ENCODE measurements at places on chromosomes 1 and 21.

DNA sequence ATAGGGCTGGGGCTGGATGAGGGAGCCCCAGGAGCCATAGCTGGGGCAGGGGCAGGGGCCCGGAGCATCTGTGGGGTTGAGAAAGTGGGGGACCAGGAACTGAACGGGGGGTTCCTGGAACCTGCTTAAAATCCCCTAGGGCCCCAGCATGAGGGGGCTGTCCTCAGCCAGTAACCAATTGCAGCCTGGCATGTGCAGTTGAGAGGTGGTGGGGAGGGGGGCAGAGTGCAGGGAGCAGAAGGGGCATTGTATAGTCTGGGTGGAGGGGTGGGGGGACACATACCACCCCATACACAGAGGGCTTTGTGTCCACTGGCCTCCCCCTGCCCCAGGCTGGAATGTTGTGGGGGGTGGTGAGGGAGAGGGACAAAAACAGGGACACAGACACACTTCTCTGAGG lies at the start of gene MPZ:
TSS of gene MPZ (minus strand) at position 101 of the 400 bp plus-strand sequence. CDS start at position 38, 63 bp downstream.
- no peak for DNase-seq

DNA sequence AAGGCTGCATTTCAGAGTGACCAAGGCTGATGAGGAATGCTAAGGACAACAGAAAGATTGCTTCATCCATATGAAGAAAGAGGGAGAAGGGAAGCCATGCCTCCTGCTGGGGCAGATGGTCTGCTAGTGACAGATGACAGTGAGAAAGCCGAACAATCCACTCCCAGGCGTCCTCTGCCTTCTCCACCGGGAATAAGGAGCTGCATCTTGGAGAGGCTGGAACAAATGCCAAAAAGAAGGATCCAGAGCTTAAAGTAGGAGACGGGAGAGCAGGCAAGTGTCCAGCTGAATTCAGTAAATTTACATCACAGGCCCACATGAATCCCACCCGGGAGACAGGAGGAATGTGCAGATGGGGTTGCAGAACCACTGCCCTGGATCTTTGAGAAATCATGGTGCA lies 33.4 kb downstream of the DDX20 start:
- peak; percentile 84 for DNase-seq

DNA sequence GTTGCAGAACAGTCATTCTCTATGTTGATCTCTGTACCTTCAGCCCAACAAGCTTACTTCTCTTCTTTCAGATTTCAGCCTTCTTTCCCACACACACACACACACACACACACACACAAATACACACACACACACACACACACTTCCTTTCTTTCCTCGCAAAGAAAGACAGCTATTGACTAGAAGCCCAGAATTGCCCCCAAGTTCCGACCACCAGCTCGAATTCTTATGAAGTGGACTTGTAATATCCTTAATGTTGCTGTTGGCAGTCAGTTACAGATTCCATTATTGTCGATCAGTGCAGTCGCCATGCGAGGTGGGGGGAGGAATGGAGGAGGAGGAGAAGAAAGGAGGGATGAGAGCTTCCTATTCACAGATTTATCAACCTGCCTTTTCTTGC lies 125.5 kb downstream of the CLEC20A start:
- DNase-seq = peak; percentile 22

DNA sequence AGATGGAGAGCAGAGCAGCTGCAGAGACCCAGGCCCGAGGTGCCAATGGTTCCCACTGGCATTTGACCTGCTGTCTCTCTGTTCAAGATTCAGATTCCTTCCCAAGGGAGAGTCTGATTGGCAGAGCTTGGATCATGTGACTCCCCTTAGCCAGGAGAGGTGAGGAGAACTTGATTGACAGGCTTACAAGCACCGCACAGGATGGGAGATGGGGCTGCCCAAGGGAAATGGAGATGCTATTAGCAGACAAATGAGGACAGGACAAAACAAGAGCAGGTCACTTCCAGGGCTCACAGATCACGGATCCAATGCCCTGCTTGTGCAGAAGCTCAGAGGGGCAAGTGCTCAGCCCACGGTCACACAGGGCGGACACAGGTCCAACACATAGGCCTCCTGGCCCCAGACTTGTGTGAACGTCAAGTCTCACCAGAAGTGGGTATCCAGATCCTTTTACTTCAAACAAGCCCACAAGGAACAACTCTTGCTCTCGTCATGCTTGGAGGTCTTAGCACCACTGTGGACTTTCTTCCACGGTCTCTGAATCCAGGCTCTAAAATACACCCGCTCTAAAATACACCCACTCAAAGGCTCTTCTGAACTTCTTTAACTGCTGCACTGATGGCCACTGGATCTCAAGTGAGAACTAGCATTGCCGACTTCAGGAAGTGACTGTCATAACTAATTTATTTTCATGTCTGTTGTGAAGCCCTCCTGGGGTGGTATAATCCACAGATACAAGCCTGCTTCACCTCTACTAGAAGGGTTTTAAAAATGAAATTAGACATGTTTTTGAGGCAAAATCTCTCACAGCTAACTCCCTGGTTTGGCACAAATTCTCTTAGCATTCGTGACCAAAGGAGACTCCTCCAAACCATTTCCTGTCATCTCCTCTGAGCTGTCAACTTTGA lies 274.9 kb downstream of the RRAGC start:
- no peak for DNase-seq

- no peak for DNase-seq
Observed at GRCh38 chr1:177130451-177130945, 34.0 kb downstream of the ASTN1 start.

GRCh38 chr1:246678816-246679793 lies 45.1 kb upstream of the SCCPDH start:
- DNase-seq = peak; percentile 49

DNA sequence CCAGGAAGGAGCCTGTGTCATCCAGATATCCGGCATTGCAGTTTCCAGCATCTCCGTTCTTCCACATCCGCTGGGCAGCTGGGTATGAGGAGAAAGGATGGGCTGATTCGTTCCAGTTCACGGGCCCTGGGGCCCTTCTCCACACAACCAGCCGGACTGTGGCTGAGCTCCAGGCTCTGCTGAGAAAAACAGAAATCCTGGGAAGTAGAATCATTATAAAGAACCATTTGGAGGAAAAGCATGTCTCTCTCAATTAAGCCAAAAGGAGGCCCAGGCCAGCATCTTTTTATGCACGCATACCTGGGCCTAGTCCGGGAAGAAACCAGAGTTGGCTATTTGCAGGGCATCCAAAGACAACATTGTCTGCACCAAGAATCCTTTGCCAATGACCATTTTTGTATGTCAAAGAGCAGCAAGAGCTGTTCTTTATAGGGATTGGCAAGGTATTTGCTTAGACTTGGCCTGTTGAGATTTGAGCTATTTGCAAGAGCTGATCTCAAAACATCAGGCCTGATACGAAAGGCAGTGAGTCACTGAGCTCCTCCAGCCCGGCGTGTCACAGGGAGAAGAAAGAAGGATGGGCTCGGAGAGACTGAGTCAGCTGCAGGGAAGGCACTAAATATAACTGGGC lies 84.9 kb upstream of the ARHGEF16 start:
- DNase-seq = peak; percentile 85

- DNase-seq = no peak
Observed at GRCh38 chr21:25967901-25968438, 202.6 kb downstream of the APP start.

DNA sequence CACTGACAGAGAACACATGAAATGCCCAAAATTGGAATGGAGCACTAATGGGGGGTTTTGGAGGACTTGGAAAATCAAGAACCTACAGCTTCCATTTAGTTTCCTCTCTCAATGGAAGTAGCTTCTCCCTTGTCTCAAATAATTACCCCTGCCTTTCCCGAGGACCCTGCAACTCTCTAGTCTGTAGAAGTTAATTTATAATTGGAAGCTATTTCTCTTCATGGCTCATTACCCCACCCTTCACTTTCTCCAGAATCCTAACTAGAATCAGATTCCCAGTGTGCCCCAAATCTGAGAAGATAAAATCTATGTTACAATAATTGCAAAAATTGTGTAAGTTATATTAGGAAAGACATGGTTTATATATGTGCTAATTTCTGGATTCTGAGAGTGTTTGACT lies 181.5 kb upstream of the ATP1B1 start:
- DNase-seq = no peak

DNA sequence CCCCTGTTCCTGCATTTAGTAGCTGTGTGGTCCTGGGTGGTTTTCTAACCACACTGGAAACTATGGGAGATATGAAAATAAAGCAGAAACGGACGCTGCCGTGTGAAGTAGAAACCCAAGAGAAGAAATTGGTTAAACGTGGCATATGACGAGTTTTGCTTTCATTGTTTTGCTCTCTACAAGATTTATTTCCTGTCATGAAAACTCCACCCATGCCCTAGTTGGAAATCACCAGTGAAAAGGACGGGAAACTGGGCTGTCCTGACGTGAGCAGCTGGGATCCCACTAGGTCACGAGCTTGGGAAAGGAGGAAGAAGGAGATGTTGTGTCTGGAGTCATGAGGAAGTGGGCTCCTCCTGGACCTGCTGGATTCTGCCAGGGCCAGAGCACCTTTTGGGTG lies 120.8 kb upstream of the GADD45A start:
- peak; percentile 84 for DNase-seq

DNA sequence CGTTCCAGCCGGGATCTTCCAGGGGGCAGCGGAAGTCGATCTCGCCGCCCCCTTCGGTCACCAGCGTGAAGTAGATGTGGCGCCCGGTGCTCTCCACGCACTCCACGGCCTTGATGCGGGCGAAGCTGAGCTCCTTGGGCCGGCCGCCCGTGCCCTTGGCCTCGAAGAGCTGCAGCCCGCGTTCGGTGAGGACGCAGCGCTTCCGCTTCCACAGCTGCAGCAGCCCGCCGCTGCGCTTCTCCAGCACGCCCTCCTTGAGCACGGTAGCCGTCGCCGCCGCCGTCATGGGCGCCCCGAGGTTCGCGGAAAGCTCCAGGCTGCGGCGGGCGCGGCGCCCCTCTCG lies 516 bp downstream of the PHLDA3 start:
- DNase-seq = peak; percentile 32

- no peak for DNase-seq
Observed at GRCh38 chr1:244874974-244875579, 10.7 kb upstream of the HNRNPU start.

DNA sequence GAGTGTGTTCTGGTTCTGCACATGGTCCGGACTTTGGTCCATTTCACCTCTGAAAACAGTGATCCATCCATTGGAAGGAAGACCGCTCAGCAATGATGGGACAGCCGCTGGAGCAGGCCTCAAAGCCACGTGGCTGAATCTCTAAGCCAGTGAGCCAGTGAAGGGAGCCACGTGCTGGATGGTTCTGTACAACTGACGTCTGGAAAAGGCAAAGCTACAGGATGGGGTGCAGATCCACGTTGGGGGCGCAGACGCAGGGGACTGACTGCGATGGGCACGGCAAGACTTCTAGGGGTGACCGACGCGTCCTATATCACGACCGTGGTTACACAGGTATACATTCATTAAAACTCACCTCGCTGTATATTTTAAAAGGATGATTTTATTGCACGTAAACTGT lies 10.2 kb upstream of the ARHGEF16 start:
- no peak for DNase-seq

- DNase-seq = no peak
Observed at GRCh38 chr1:87683196-87683956, 354.7 kb downstream of the LMO4 start.

GRCh38 chr1:40317394-40318074 lies 448 bp upstream of the COL9A2 start:
- DNase-seq = no peak

GRCh38 chr1:68495968-68496679 lies 758 bp downstream of the DEPDC1 start:
- no peak for DNase-seq

DNA sequence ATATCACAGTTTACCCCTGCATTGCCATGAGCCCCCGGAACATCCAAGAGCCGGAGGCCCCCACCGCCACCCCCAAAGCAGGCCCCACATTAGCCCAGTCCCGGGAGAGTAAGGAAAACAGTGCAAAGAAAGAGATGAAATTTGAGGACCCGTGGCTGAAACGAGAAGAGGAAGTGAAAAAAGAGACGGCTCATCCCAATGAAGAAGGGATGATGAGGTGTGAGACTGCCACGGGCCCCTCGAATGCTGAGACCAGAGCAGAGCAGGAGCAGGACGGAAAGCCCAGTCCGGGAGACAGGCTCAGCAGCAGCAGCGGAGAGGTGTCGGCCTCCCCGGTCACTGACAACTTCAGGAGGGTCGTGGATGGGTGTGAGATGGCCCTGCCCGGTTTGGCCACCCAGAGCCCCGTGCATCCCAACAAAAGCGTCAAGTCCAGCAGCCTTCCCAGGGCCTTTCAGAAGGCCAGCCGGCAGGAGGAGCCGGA lies 532.4 kb downstream of the KIF26B start:
- no peak for DNase-seq

DNA sequence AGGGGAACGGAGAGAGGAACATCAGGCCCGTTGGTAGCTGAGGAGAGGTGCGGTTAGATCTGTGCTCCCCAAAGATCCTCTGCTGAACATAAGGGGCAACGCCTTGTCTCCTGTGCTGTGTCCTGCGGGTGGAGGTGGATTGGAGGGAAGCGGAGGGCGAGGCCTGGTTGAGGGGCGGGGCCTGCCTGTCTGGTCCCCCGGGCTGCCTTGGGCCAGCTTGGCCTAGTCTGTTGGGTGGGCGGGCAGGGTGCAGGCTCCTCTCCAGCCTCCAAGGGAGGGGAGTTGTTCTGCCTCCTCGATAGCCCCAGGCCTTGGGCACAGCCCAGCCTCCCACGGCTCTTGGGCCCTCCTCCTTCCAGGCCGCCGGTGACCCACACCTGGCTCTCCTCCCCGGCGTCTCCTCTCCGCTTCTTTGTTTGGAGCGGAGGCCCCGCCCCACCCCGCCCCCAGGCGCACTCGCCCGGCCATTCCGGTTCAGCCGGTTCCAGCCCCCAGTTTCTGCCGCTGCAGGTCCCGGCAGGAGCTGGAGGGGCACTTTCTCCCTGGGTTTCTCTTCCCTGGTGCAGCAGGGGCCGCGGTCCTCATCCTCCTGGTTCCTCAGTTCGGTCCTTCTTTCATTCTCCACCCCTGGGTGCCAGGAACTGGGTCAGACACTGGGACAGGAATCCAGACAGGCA lies 19.4 kb downstream of the PTPRF start:
- no peak for DNase-seq

DNA sequence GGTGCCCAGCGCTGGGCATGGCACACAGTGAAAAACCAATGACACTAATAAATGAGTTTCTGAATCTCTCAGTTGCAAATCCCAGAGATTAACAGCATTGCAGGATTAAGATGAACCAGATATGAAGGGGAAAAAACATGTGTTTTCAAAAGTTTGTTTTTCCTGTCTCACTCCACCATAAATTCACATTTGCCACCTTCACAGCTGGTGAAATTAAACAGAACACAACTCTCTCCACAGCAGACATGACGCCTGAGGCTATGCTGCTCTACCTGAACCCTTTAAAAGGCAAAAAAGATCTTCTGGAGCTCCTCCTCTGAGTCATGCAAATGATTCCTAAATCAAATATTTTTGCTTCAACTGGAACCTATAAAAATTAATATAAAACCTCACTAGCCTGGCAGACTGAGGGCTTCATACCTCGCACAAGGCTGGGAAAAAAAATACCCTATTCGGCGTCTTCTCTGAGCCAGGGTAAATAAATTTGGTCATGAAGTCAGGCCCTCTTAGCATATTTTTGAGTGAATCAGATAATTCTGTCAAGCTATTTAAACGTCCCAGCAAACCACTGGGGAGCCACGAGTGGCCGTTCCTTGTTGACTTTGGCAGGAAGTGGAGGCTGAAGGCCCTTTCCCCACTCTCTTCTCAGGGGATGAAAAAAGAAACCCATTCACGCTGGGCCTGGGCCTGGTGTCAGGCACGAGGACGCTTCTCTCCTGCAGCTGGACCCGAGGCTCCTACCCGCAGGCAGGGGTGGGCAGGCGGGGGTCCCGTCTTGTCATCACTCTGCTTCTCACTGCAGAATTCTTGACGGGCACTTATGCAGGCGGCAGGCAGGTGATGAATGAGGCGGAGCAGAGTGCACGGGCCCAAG lies 53.0 kb downstream of the DMRTB1 start:
- DNase-seq = no peak

Data from AG10803 (cell line).